ENCODE measurements at places on chromosomes 2 and 18. TPM values are rescaled to one million over a fixed set of nuclear protein-coding genes. Genes with fewer than 3 reads are reported as not detected.

TMEM247 gene
- polyA plus RNA-seq, result not detected

PELI1 gene
- polyA plus RNA-seq, result 33.4 TPM

VWC2L gene
- polyA plus RNA-seq, result not detected

NMUR1 gene
- 0.55 TPM for polyA plus RNA-seq

DNAJC5G gene
- not detected for polyA plus RNA-seq

TSPYL6 gene
- polyA plus RNA-seq, result 0.12 TPM

CRYGD gene
- polyA plus RNA-seq, result not detected

MC4R gene
- 0.87 TPM for polyA plus RNA-seq
